KG1 (cell line): ENCODE measurements at places on chromosomes 2 and 18.

DNA sequence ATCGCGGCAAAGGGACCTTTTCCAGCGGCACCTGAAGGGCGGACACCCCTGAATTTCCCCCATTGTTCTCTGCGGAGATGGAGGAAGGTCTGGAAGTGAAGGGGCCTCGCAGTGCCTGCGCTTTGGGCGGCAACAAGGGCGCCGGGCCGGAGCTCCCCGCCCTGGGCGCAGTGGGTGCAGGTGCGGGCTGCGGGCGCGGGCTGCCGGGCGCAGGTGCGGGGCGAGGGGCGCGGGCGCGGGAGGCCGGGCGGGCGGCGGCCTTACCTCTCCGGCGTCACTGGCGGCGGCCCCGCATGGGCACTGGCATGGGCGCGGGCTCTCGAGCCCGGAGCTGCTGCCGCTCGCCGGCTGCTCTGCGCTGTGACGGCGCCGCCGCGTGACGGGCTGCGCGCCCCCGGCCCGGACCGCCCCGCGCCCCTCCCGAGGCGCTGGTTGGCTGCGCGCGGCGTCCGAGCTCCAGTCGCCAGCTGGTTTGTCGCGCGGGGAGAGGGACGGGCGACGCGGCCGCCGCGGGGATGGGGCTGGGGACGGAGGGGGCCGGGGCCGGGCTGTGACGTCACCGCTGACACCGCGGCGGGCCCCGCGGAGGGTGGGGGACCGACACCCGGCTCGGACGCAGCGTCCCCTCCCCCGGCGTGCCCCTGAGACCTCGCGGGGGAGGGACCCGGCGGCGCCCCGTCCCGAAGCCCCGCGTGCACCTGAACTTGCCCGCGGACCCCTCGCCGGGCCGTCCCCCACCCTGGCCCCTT is at the start of gene KIF1A:
Gene KIF1A (minus strand): TSS at position 362 of the 749 bp plus-strand sequence. CDS start 22,467 bp downstream, outside the sequence.
- DNase-seq: no peak

DNA sequence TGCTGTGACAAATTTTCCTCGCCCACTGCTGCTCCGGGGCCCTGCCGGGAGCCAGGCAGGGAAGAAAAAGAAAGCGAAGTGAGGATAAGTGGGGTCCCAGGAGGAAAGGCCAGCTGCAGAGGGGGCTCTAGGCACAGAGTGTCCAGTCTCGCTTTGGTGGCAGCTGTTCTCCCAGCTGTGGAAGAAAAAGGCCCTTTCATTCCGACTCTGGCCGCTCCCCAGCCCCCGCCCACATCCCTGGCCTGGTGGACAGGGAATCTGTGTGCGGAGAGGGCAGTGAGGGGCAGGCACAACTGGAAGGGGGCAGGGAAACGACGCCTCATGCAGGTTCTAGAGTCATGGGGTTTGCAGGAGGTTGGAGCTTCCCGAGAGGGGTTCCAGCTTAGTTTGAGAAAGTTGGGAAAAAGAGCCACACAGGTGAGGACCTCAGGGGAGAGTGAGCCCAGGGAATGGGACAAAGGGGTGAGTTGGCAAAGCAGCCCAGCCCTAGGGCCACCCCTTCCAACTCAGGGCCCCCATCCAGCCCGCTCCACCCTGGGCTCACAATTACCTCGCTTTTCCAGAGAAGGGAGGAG is 1.8 kb downstream of the RTKN start:
- no peak for DNase-seq

DNA sequence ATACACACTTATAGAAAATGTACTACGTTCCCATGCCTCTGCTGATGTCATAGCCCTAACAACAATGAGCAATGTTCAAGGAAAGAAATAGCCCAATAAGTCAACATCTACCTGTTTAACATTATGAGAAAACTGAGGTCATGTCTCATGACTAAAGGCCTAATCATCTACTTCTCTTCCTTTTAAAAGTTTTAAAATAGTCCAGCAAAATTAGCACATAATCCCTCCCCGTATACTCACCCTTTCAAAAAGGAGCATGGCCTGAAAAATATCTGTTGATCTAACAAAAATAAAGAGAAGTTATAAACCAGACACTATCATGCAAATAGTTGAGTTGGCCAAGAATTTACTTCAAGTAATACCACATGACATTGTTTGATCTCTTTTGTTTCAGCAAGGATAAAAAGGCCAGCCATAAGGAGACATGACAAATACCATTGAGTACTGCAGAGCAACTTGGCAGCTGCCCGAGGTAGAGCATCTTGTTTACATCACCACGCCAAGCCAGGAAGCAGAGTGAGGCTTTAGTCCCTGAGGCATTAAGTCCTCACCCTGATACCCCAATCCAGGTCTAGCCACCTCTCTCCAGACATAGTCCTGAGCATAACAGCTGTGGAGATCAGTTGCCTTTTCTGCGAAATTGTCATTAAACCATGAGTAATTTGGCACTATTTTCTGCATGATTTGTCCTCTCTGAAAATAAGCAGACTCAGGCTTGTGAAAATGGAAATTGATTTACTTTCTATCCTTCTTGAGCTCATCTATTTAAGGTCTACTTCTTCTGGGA is 137.4 kb upstream of the ETAA1 start:
- DNase-seq: no peak

- DNase-seq: no peak
These were observed 1.2 kb upstream of the ECEL1 start for GRCh38 chr2:232488721-232489300.

DNA sequence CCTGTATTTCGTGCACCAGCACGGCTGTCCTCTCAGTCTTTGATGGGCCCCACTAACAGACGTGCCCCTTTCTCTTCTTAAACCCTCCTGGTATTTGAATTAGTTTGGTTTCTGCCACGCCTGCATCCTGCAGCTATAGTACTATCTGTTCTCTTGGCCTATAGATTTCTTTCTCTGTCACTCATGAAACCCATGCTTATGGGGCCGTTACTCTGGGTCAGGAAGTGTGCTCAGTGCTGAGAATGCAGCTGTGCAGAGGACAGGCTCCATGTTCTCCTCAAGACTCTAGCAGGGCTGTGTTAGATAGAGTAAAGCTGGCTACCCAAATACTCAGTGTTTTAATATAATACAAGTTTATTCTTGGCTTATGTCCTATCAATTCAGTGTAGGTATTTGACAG is 180.0 kb downstream of the INSIG2 start:
- no peak for DNase-seq

GRCh38 chr2:212227755-212228154 is 310.8 kb downstream of the ERBB4 start:
- DNase-seq: no peak
